ENCODE measurements at places on chromosomes 7 and 10. TPM values are rescaled to one million over a fixed set of nuclear protein-coding genes. Genes with fewer than 3 reads are reported as not detected.

GRCh38 chr7:134374291-134374690 is 57.6 kb upstream of the SLC35B4 start:
- DNase-seq = no peak
- no peak overlapping the region for H3K27ac ChIP-seq
- H3K4me3 ChIP-seq = no peak overlapping the region
- H3K4me1 ChIP-seq = no peaks in the 10 kb centered on the region
- H3K27me3 ChIP-seq = no peaks in the 10 kb centered on the region
- H3K36me3 ChIP-seq = no peaks in the 10 kb centered on the region

ARHGEF35 gene
- total RNA-seq = not detected

GRCh38 chr7:70512144-70512543 is 619.8 kb upstream of the GALNT17 start:
- DNase-seq = no peak
- no peak overlapping the region for H3K27ac ChIP-seq
- H3K27me3 ChIP-seq = no peaks in the 10 kb centered on the region

AGBL3 gene
- total RNA-seq = 0.28 TPM

GRCh38 chr10:87846023-87846422 is 17.3 kb downstream of the KLLN start:
- peaks cover 7% of the 10 kb centered on the region for H3K4me1 ChIP-seq
- peak; percentile 97 for DNase-seq
- H3K27me3 ChIP-seq = no peaks in the 10 kb centered on the region
- H3K4me3 ChIP-seq = no peak overlapping the region

KCNMA1 gene
- 25.6 TPM for total RNA-seq

PCLO gene
- under 0.01 TPM for total RNA-seq

DNA sequence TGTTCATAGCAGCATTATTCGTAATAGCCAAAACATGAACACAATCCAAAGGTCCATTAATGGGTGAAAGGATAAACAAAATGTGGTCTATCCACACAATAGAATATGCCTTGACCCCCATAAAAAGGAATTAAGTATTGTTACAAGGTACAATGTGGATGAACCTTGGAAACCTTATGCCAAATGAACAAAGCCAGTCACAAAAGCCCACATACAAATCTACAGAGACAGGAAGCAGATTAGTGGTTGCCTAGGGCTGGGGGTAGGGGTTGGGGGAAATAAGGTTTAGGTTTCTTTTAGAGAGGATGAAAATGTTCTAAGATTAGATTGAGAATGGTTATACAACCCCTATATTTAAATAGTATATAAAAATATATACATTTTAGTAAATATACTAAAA is 34.8 kb downstream of the PIP4K2A start:
- no peaks in the 10 kb centered on the region for H3K27me3 ChIP-seq
- H3K4me3 ChIP-seq = no peak overlapping the region
- DNase-seq = no peak
- no peaks in the 10 kb centered on the region for H3K36me3 ChIP-seq

DNA sequence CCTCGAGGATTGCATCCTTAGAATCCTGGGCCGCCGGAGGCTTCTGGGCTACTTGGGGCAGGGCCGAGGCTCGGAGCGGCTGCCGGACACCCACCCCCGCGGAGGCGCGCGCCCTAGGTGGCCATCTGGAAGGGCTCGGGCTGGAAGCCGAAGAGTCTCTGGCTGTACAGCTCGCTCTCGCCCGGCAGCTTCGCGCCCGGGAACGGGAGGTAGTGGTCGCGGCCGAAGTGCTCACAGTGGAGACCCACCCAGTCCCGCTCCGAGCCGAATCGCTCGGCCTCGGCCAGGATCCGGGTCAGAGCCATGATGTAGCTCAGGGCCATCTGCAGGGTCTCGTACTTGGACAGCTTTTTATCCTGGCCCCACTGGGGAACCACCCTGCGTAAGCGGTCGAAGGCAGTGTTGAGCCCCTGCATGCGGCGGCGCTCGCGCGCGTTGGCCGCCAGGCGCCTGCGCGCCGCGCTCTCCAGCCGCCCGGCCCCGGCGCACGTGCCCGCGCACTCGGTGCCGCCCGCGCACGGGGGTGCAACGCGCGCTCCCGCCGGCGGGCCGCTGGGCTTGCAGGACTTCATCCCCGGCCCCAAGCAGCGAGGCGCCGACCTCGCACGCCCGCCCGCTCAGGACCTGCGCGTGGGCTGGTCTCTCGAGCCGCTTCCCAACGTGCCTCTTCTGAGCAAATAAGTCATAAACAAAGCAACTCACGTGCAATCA is 652 bp downstream of the ATOH7 start:
- H3K27me3 ChIP-seq = peaks cover 8% of the 10 kb centered on the region
- peak overlapping the region; percentile 63 for H3K4me3 ChIP-seq
- peak overlapping the region; percentile 61 for H3K27ac ChIP-seq
- DNase-seq = peak; percentile 76

DNA sequence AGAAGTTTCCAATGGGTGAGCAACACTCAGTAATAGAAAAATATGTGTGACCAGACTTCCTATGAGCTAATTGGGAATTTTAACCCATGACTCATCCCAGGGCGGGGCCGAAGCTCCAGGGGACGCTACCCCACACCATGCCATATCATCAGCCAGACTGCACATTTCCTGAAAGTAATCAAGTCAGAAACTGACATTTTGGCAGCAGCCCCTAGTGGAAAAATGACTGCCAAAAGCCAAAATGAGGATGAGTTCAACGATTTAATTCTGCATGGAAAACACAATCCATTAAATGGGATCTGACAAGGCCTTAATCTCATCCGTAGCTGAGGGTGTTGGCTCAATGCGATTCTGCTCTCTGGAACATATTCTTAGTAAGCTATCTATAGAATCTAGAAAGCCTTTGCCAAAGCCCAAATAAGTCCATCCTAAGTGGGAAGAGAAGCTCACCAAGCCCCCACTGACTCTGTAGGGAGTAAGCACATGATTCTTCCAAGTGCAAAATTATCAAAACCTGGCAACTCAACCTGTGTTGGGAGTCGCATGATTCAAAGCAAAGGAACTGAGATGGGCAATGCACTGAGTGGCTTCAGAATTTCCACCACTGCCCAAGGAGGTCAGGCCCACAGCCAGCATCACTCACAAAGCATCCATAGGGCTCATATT is 93.1 kb upstream of the PDE1C start:
- H3K4me1 ChIP-seq = peaks cover 11% of the 10 kb centered on the region
- no peaks in the 10 kb centered on the region for H3K36me3 ChIP-seq
- peak; percentile 85 for DNase-seq
- no peaks in the 10 kb centered on the region for H3K27me3 ChIP-seq

GRCh38 chr7:30159698-30160143 is 24.9 kb downstream of the MTURN start:
- H3K4me1 ChIP-seq = peaks cover 2% of the 10 kb centered on the region
- no peaks in the 10 kb centered on the region for H3K36me3 ChIP-seq
- H3K27me3 ChIP-seq = no peaks in the 10 kb centered on the region
- no peak overlapping the region for H3K27ac ChIP-seq
- peak; percentile 45 for DNase-seq
- no peak overlapping the region for H3K4me3 ChIP-seq

SEMA3D gene
- 10.8 TPM for total RNA-seq

DNA sequence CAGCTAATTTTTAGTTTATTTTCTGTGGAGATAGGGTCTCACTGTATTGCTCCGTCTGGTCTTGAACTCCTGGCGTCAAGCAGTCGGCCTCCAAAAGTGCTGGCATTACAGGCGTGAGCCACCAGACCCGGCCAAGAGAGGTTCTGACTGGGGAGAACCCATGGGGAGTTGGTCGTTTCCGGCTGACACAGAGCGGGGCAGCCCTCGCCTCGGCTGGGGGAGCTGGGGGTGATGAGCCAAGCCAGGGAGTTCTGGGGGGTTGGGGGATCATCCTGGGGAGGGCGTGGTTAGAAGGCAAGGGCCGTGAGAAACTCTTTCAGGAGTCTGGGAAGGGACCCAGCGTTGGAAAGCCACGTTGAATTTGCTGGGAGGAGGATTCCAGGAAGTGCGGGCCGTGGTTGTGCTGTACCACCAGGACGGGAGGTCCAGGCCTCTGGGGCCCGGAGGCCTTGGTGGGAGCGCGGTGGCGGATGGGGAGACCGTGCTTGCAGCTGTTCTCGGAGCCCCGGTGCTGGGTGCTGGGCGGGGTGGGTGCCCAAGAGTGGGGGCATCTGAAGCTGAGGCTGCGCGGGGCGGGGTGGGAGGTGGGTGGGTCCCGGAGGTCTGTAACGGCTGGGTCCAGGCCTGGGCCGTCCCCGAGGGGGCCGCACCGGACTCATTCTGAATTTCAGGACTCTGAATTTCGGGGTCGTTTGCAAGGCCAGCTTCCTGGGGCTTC is 8.4 kb upstream of the ZNF853 start:
- no peak overlapping the region for H3K27ac ChIP-seq
- no peak for DNase-seq
- no peaks in the 10 kb centered on the region for H3K4me1 ChIP-seq
- peaks cover 25% of the 10 kb centered on the region for H3K36me3 ChIP-seq
- H3K4me3 ChIP-seq = no peak overlapping the region

DNA sequence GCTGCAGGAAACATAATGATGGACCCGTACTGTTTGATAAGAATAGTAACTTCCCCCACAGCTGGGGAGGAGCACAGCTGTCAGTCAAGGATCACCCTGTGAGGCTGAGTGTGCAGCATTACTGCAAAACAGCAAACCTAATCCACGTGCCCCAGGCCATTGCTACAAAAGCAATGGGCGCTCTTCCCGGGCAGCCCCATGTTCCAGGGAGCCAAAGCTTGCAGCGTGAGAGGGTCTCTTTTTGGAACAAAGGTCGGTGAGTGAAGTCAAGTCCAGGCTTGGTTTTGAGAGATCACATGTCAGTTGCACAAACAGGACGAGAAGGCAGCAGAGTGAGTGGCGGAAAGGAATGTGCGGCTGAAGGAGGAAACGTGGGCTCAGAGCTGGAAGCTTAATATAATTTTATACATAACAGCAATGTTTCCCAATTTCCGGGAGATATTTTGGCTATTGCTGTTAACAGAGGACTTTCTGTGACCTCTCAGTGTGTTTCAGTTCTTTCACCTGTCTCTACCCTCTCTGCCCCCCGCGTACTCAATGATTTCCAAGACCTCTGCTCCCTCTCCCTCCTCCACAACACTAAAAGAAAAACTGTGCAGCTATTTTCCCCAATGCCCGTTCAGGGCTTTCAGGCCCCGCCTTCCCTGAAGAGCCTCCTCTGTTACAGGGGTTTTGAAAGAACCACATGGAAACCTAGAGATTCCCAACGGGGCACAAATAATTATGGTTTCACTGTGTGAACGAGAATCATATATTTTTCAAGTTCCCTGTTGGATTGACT is 128.9 kb downstream of the MTPAP start:
- no peaks in the 10 kb centered on the region for H3K36me3 ChIP-seq
- DNase-seq = peak; percentile 51
- no peak overlapping the region for H3K4me3 ChIP-seq
- H3K27me3 ChIP-seq = peaks cover 3% of the 10 kb centered on the region
- peaks cover 7% of the 10 kb centered on the region for H3K4me1 ChIP-seq

DNA sequence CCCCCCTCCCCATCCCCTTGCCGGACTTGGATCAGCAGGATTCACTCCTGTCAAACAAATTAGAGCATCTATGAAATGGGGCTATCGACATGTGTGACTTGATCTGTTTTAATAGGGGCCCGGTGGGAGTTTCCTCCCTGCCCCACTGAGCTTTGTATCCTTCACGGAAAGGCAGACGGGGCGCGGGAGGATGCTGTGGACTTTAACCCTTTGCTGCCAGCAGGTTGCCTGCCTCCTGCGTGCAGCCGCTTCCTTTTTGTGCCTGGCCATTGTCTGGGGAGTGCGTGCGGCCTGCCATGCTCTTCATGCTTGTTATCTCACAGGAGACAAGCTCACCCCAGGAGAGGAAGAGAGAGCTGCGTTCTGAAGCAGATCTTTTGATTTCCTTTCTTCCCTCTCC is 512.8 kb upstream of the GALNT17 start:
- H3K27ac ChIP-seq = no peak overlapping the region
- no peaks in the 10 kb centered on the region for H3K36me3 ChIP-seq
- DNase-seq = no peak
- peaks cover 12% of the 10 kb centered on the region for H3K27me3 ChIP-seq
- H3K4me3 ChIP-seq = no peak overlapping the region
- no peaks in the 10 kb centered on the region for H3K4me1 ChIP-seq

DNA sequence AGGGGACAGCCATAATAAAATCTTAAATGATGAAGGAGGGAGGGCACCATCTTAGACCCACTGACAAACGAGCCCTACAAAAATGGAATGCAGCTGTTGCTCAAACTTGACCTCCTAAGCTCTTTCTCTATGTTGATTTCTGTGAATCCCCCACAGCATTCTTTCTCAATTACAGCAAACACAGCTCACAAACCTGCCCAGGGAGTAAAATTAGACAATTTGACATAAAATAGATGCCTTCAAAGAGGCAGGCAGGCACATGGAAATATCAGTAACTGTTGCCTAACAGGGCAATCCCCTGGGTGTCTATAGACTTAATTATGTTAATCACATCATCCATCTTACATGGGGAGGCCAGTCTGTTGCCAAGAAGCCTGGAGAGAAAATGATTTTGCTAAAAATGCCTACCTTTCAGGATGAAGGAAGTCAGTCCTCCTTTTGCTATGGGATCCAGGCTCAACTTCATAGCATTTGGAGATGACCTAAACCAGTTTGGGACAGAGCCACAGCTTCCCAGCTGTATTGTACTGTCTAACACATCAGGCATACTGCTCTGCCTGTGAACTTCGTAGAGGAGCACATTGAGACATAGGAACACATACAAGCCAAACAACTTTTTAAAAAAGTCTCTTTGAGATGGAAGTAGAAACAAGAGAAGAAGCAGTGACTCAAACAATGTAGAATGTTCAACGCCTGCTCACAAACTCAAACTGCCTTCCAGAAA is 1177.4 kb downstream of the SORCS1 start:
- no peak for DNase-seq
- no peaks in the 10 kb centered on the region for H3K36me3 ChIP-seq
- H3K27me3 ChIP-seq = no peaks in the 10 kb centered on the region
- no peak overlapping the region for H3K27ac ChIP-seq
- no peaks in the 10 kb centered on the region for H3K4me1 ChIP-seq

RTKN2 gene
- total RNA-seq = 0.90 TPM

STAG3 gene
- total RNA-seq = 0.36 TPM

SMARCD3 gene
- 37.5 TPM for total RNA-seq

PDK4 gene
- under 0.01 TPM for total RNA-seq

DNA sequence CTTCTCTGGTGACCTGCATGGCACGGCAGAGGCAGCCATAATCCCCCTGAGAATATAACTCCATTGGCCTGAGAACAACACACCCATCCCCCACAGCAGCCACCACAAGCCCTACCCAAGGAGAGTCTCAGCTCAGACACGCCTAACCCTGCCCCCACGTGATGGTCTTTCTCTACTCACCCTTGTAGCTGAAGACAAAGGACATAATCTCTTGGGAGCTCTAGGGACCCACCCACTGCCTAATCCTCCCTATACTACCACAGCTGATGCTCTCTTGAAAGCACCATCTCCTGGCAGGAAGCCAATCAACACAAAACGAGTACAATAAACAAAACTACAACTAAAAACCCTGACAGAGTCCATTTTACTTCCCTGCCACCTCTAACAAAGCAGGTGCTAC is 30.7 kb upstream of the HPSE2 start:
- no peak overlapping the region for H3K27ac ChIP-seq
- no peaks in the 10 kb centered on the region for H3K36me3 ChIP-seq
- H3K27me3 ChIP-seq = no peaks in the 10 kb centered on the region
- H3K4me1 ChIP-seq = no peaks in the 10 kb centered on the region

- H3K27ac ChIP-seq = no peak overlapping the region
- no peak for DNase-seq
- H3K27me3 ChIP-seq = no peaks in the 10 kb centered on the region
- H3K36me3 ChIP-seq = no peaks in the 10 kb centered on the region
- no peak overlapping the region for H3K4me3 ChIP-seq
Observed at GRCh38 chr7:39507866-39508551, 58.2 kb upstream of the YAE1 start.

GRCh38 chr10:89414146-89414878 is at the start of gene IFIT5:
Gene IFIT5 (plus strand): TSS chr10:89414568. CDS start chr10:89414799, 231 bp downstream.
- peak within 1 kb of the TSS; percentile 88 for H3K4me3 ChIP-seq
- DNase-seq = peak; percentile 67
